ENCODE measurements at places on chromosomes 13 and 19.
A peak's percentile ranks its signal among the peaks of the same experiment; 100 is the strongest.

GRCh38 chr13:41847216-41847615 is 113.7 kb downstream of the VWA8 start:
- no peak for DNase-seq

DNA sequence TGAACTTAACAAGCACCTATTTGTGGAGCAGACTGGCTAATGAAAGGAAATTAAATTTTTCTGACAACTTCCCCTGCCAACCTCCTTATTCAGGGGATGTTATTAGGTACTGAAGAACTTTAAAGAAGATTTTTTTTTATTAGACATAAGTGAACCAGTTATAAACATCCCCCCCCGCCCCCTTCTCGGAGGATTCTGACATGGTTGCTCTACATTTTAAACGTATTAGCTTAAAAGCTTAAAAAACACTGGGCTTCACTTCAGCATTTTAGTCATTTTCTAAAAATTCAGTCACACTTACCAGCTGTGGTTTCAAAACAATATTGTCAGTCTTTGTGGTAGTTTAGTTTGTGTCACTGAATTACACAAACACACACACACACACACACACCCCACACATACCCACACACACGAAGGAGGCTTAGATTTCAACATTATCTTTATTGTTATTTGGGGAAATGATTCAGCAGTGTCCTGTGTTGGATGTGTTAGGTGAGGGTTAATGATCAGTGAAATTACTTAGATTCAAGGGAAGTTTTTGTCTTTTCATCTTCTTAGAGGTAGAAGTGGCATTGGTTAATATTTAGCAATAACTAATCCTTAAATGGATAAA is 145.7 kb downstream of the PCCA start:
- DNase-seq = no peak

- no peak for DNase-seq
Measured at GRCh38 chr13:35349052-35349451, 127.4 kb downstream of the MAB21L1 start.

- DNase-seq = no peak
Measured at GRCh38 chr13:79481685-79482052, 714 bp downstream of the NDFIP2 start.

DNA sequence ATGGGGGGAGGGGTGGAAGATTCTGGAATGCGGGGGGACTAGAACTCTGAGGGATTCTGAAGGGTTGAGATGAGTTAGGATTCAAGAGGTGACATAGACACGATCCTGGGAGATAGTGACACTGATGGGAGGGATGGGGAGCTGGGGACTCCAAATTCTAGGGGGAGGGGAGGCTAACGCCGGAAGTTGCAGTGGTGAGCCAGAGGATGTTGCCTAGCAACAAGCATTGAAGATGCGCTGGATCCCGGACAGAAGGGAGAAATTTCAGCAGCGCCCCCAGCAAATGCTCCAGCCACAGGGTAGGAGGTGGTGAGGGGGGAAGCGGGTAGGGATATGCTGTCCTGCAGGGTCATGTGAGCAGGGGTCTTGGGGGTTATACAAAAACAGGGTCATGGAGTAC is 6.9 kb upstream of the LTBP4 start:
- no peak for DNase-seq

- DNase-seq = no peak
Measured at GRCh38 chr13:99045396-99045795, 67.5 kb upstream of the DOCK9 start.

GRCh38 chr13:66716538-66716937 is 513.6 kb downstream of the PCDH9 start:
- DNase-seq = no peak

DNA sequence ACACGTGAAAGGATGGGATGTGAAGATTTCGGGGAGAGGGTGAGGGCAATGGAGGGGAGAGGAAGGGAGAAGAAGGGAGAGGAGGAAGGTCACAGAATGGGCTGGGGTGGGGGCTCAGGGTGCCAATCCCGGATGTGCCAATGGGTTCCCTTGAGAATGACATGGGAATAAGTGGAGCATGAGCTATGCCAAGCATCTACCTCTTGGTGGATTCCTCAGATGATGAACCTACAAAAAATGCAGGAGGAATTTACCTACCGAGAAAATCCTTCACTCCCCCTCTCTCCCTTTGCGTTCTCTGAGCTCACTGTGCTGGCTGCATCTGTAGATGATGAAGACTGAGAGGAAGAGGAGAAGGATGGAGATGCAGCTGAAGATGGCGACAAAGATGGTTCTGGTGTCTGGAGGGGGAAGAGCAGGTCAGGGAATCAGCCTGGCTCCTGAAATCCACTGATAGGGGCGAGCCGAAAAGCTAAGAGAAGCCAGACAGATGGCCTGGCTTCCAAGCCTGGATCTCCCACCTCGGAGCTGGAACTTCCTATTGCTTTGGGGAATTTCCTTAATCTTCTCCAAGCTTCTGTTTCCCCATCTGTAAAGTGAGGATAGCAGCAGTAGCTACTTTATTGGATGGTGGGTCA is 21.6 kb downstream of the VSTM1 start:
- DNase-seq = no peak

- DNase-seq = peak; percentile 5
Measured at GRCh38 chr13:66264971-66265370, 965.2 kb downstream of the PCDH9 start.

DNA sequence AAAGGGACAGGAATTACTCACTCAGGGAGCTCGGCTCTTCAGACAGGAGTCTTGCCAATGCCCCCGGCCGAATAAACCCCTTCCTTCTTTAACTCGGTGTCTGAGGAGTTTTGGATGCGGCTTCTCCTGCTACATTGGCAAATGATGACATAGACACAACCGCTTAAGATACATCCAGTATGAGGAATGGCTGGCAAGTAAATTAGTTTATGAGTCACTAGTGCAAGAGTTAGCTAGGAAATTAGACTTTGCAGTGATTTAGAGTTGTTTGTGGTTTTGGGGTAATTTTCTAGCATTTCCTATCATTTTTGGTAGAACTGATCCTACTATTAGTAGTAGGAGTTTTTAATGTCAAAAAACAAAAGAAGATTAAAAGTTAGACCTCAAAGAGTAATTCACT is 166.2 kb downstream of the SLITRK1 start:
- DNase-seq = no peak

DNA sequence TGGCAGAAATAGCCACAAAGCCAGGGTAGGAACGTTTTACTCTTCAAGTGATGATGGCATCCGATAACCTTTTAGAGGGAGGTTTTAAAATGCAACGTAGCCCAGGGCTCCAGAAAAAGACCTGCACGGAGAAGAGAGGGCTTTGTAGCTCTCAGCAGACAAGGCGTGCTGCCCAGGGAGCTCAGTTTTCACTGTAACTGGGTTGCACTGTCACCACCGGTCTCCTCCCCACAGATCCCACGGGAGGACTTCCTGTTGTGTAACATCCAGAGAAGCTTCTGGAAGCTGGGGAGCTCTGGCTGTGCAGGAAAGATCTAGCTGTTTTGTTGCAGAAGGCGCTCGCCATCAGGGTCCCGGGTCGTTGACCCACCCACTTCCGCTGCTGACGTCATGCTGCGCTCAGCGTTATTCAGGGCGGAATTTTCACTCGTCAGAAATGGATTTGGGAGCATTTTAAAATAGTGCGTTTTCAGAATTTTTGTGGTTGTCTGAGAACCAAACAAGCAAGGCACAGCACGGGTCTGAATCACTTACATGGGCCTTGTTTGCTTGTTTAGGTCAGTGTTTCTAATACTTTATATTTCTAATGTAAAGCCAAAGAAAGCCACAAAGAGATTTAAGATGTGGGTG is 50.8 kb downstream of the ATP11A start:
- DNase-seq = no peak

- no peak for DNase-seq
Measured at GRCh38 chr13:59144700-59145099, 1019.0 kb downstream of the DIAPH3 start.

GRCh38 chr19:2034729-2035589 is 16.1 kb downstream of the MKNK2 start:
- peak; percentile 53 for DNase-seq

DNA sequence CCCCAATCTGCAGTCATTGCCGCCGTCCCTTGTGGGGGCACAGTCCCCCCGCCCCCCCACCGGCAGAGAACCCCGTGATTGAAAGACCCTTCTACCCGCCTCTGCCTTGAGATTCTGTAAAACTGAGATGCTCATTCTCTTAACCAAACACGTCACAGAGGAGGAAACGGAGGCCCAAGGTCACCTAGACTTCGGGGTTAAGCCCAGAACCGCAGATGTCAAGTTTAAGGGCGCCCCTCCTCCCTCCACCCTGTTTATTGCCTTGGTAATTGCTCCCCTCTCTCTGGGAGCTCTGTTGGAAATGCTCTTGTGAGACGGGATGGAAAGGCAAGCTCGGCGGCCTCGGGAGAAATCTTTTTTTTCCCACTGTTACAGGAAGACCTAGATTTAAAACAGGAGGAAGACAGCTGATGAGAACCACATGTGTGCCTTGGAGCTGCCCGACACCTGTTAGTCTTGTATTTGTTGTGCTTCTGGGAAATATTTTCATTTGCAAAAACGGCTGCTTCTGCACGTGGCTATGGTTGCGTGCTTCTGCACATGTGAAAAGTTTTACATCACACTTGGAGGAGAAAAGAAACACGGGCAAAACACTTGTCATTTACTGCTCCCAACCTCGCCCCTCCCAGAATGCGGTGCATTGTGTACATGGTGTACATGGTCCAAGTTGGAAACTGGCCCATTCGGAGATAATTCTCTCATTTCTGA is 1.1 kb upstream of the MED26 start:
- DNase-seq = peak; percentile 32

DNA sequence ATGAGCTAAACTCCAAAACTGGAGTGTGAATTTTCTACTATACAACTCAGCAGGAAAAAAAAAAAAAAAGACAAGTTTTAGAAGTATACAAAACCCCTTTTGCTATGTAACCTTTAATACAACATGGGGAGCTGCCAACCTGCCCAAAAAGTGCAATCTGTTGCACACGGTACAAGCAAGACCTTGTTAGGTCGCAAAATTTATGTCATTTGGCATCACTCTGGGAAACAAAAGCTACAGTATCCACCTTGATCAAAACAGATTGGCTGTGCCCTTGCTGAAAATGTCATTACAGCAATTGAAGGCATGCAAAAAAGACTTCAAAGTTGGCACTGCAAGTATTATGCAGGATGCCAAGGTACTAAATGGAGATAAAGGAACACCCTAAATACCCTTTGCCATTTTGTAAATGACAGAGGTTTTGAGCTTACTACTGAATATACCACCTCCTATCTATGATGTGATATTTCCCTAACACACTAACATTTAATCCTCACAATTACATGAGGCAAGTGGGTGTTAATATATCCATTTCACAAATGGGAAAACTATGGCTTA is 150.1 kb downstream of the TBC1D4 start:
- no peak for DNase-seq

- DNase-seq = no peak
Measured at GRCh38 chr13:32737111-32737571, 150.9 kb downstream of the PDS5B start.

DNA sequence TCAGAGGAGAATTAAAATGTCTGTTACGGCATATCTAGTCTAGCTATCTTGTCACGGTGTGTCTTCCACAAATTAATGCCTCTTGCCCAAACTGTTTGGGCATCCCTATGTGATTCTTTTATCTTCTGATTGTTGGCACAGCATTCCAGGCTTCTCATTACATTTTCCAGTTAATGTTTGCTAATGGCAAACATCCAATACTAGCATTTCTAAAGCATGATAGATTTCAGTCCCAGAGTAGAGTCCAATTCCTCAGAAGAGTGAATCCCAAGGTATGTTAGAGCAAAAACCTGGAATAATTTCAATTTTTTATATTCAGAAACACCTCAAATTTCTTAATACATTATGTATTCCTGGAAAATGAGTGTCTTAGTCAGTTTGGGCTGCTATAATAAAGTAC is 684.5 kb upstream of the SLITRK1 start:
- DNase-seq = no peak

DNA sequence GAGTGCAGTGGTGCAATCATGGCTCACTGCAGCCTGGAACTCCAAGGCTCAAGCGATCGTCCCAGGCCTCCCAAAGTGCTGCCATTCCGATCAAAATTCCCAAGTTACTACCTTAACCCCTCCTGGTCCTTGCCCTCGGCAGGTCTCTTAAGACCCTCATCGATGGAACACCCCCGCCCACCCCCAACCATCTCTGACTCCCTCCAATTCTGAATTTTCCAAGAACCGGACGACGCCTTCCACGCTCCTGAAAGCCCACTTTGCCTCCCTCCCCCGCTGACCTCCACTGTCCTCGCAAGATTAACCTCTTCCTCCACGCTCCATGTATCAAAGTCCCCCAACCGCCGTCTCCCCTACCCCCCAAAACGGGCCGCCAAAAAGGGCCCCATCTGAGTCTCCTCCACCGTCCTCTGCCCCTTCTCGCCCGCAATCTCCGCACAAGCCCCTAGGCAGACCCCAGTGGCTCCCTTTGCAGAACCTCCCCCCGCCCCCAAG is 539 bp downstream of the DAPK3 start:
- DNase-seq = peak; percentile 22

DNA sequence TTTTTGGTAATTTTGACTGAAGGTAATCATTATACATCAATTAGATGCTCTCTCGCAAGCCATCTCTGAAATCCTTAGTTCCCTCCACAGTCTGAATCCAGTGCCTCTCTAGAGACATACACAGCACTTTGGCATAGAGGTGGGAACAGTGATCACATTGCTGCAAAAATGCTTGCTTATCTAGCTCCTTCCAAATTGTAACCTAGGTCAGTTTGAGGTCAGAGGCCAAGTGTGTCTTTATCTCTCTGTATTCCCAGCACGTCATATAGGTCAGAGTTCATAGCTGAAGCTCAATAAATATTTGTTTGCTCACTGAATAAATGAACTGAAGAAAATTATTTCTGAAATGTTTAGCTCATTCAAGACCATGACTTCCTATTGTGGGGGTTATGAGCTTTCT is 462.5 kb downstream of the DIAPH3 start:
- DNase-seq = no peak

- no peak for DNase-seq
Measured at GRCh38 chr19:580274-580835, 8.0 kb downstream of the BSG start.

GRCh38 chr13:52130641-52131040 is 1.8 kb upstream of the NEK5 start:
- no peak for DNase-seq

GRCh38 chr19:55704494-55705245 is 29.6 kb downstream of the EPN1 start:
- DNase-seq = no peak

- no peak for DNase-seq
Measured at GRCh38 chr13:110490009-110490770, 71.3 kb downstream of the RAB20 start.

DNA sequence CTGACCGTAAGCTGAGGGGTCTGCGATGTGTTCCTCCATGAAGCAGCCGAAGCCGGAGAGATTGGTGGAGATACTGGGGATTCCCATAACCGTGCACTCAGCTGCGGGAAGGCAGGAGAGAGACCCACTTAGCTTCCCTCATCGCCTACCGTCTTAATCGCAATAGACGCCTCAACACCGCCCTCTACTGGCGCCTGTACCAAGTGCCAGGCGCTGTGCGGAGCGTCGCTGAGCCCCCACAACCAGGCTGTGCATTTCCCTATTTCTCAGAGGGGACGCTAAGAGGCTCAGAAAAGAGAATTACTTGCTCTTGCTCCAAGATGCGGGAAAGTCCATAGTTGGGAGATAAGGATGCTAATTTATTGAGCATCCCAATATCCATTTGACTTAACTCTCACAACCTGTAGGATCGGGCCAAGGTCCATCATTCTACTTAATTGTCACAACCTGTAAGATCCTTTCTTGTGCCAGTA is 5.8 kb downstream of the FTL start:
- DNase-seq = peak; percentile 91

GRCh38 chr19:4707322-4707721 is 16.3 kb downstream of the DPP9 start:
- DNase-seq = no peak

- DNase-seq = no peak
Measured at GRCh38 chr13:59024434-59024833, 1139.3 kb downstream of the DIAPH3 start.
